Stimulated activated CD4-positive, alpha-beta T cell treated with anti-CD3 and anti-CD28 coated beads, Interleukin-4, amount 100 ng/mL, for 24 hours (primary cell): ENCODE measurements at places on chromosomes 16 and 17.

- no peak for DNase-seq
Measured at GRCh38 chr17:21376759-21377690, 868 bp downstream of the KCNJ12 start.

GRCh38 chr16:87834005-87834667 is 35.2 kb downstream of the SLC7A5 start:
- no peak for DNase-seq

DNA sequence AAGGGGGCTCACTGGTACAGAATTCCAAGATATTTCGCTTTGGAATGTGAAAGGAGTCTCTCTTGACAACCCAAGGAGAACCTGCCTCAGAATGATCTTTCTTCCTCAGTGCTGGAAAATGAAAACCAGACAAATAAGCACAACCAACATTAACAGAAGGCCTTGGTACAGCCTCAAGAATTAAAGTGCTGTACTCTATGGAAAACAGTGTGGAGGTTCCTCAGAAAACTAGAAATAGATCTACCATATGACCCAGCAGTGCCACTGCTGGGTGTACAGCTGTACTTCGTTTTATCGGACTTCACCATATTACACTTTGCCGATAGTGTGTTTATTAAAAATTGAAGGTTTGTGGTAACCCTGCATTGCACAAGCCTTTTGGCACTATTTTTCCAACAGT is 25.2 kb downstream of the HLF start:
- DNase-seq = no peak

DNA sequence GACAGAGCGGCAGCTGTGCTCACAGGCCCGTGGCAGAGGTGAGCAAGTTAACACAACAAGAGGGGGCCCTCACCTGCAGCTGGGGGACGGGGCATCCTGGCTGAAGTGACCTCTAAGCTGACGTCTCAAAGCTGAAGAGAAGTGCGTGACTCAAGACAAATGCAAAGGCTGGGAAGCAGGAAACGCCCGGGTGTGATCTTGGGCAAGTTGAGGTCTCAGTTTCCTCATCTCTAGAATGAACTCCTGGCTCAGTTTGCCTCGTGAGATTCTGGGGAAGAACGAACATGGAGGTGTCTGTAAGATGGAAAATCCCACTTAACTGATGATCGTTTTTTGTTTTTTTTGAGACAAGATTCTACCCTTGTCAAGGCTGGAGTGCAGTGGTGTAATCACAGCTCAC is 40.1 kb upstream of the C1QL1 start:
- no peak for DNase-seq

- no peak for DNase-seq
Measured at GRCh38 chr16:55147396-55147795, 176.6 kb upstream of the IRX6 start.
